ENCODE measurements at places on chromosomes 16 and 17.

- DNase-seq = no peak
Observed at GRCh38 chr17:27585792-27586191, 45.2 kb upstream of the LGALS9 start.

- no peak for DNase-seq
Observed at GRCh38 chr17:2214047-2214928, 89.3 kb downstream of the SMG6 start.

DNA sequence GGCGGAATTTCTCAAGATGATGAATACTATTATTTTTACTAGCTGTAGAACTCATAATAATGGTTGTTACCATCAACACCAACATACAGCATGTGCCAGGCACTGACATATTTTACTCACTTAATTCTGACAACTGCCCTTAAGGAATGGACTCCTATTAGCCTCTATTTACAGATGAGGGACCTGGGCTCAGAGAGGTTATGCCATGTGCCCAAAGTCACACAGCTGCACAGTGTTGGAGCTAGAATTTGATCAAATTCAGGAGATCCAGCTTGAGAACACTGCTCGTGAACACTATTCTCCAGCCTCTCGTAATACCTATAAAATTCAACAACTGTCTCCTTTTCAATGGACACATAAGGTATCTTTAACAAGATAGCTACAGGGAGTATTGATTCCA lies 97.2 kb downstream of the XYLT1 start:
- DNase-seq = no peak

DNA sequence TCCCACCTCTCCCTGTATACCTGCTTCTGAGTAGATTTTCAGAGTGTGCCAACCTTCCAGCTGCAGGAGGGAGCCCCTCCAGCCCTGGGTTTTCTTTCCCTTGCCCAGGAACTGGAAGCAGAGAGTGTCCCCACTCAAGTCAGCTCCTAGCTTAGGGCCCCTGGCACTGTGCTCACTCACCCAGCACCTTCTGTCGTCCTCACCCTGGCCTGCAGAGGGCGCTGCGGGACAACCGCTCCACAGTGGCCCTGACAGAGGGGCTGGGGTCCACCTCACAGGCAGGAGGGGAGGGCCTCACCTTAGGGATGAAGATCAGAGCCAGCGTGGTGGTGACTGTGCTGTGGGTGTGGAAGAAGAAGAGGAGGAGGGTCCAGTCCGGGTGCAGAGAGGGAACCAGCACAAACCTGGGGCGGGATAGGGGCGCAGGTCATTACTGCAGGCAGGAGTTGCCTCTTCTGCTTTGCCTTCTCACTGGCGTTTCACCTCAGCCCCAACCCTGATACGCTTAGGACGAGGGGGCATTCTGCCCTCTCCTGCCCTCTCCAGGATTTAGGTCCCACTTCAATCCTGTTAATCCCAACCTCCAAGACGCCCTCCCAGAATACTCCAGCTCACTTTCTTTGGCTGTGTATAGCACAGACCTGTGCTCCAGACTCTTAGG lies 10.0 kb downstream of the GPR179 start:
- DNase-seq = no peak

GRCh38 chr17:30565073-30565935 lies 88.1 kb downstream of the GOSR1 start:
- DNase-seq = no peak

DNA sequence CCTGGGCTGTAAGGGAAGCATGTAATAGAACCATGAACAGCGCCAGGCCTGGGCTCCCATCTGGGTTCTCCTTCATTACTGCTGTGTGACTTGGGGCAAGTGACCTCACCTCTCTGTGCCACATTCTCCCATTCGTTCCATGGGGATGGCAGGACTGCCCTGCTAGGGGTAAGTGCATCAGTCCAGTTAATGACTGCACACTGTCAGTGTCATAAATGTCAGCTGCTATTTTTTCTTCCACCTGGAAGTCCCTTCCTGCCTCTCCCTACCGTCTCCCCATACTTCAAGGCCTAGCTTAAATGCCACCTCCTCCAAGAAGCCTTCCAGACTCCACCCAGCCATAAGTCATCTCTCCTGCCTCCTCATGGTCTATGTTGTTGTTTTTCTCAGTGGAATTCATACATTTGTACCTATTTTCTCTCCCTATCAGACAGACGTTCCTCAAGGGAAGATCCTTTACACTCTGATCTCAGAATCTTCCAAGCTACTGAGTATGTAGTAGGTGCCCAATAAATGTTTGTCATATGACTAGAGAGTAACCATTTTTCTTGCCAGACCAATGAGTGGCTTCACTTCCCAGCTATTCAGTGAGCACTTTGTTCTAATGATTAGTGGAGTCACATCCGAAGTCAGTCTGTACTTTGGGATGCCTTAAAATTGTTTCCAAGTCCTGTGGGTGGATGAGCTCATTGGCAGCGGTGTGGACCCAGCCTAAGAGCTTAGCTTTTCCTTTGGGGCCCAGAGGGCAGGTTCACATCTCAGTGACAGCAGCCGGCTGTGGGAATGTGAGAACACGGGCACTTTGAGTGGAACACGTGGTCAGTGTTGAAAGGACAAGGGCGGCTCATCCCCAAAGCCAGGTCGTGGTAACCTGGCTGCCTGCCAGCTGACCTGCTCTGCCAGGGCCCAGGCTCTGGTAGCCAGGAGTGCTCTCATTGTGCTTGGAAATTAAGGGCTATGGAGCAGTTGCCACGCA lies 147.5 kb upstream of the GSE1 start:
- DNase-seq = no peak

DNA sequence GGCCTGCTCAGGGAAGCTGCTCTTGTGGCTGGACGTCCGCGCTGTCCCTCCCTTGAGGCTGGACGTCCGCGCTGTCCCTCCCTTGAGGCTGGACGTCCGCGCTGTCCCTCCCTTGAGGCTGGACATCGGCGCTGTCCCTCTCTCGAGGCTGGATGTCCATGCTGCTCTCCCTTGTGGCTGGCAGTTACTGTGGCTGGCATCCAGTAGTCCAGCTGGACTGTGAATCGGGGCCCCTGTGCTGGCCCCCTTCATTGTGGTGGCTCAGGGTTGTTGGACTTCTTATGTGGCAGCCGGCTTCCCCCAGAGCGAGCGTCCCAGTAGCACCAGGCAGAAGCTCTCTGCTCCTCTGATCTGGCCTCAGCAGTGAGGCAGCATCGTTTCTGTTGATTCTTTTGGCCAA lies 141.5 kb downstream of the IRF8 start:
- DNase-seq = no peak

DNA sequence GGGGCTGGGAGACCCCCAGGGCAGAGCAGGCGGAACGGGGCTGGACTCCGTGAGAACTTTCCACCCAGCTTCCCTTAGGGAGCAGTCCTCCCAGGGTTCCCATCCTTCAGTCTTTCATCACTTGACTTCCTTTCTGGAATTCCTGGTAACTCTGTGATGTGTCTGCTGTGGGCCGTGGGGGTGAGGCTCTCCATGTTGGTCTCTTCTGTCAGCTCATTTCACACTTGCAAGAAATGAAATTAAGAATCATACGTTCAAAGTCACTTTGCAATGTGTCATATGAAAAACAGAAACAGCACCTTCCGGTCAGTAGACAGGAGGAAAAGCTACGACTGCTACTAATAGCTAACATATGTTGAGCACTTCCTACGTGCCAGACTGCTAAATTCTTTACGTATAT lies 5.4 kb upstream of the BBS2 start:
- DNase-seq = no peak

DNA sequence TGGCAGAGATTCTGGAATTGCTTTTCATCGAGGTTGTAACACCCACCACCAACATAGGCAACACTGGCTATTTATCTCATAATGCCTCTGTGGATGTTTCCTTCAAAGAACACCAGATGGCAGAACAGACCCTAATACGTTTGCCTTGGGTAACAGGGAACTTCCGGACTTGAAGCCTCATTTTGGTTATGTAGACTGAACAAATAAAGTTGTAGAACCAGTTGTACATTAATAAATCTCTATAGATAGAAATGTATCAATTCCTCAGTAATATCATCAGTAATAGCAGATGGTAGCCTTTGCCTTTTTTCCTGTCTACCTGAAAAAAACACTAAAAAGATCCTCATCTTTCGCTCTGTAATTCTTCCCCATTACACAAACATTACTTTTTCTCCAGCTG lies 25.9 kb upstream of the APOH start:
- DNase-seq = no peak

DNA sequence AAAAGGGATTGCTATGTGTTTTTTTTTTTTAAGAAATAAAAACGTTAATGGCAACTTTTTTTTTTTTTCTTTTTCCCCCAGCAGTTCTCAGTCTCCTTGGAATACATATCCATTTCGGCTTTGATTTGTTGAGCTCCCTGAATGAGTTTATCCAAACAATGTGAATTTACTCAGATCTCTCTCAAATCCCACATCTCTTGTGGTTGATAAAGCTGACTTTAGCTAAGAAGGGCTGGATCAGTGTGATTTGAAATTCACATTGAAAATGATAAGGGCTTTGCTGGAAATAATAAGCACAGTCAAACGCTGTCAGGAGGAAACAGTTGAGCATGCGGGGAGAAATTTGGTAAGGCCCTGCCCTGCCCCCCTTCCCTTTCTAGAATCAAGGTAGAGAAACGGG lies 74.1 kb upstream of the IRX3 start:
- no peak for DNase-seq

DNA sequence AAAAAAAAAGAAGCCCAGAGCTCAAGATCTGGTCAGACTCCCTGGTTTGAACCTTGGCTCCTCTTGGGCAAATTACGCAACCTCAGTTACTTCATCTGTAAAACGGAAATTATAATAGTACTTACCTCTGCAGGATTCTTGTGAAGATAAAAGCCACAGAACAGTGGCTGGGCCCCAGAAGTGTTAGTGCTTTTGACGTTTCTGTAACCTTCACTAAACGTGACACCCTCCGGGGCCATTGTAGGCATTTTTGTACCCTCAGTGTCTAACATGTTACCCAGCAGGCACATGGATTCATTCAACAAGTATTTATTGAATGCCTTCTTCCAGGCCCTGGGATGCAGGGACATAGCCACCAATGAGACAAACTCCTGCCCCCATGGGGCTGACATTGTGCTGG lies 58.0 kb downstream of the PITPNC1 start:
- peak; percentile 39 for DNase-seq

GRCh38 chr16:17313085-17313611 lies 157.6 kb downstream of the XYLT1 start:
- no peak for DNase-seq

DNA sequence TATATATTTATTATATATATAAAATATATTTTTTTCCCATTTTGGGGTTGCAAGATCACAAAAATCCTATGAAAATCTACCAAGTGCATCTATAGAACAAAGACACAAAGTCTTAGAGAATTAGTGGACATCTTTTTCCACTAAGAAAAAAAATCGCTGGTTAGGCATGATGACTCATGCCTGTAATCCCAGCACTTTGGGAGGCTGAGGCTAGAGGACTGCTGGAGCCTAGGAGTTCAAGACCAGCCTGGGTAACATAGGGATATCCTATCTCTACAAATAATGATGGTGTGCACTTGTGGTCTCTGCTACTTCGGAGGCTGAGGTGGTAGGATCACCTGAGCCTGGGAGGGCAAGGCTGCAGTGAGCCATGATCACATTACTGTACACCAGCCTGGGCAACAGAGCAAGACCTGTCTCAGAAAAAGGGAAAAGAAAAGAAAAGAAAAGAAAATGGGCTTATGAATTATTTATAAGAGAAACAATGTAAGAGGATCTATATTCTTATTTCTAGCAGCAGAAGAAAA lies 185.1 kb upstream of the PSMD7 start:
- DNase-seq = no peak

DNA sequence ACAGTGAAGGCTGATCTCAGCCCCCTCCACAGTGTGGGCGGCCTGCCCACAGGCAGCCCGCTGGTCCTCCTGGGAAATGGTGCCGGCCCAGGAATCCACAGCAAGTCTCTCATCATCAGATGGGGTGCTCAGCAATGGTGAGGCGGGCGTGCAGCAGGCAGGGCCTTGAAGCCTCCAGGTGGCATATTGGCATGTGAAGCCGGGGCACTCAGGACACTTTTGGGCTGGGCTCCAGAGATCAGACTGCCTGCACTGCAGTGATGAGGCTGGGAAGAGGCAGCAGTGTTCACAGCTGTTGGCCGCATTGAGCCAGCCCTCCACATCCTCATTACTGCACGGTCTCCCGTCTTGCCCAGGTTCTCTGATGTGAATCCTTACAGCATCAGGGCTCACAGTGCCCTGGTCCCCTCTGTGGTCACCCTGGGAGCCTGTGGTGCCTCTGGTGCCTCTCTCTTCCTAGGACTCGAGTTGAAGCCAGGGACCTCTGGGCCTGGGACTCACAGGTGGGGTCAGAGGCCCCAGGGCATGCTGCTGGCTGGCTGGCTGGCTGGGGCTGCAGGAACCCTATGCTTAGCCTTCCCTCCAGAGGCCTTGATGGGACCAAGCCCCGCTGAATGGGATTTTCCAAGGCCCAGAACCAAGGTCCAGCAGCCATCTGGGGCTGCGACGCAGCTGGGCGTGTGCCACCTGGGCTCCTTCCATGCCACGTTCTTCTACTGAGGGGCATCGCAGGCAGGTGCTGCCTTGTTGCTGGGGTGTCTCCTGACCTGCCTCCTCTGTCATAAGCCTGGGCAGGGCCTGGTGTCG lies 48.6 kb downstream of the TNFRSF13B start:
- no peak for DNase-seq

GRCh38 chr17:56815711-56816110 lies 18.0 kb downstream of the C17orf67 start:
- DNase-seq = no peak

DNA sequence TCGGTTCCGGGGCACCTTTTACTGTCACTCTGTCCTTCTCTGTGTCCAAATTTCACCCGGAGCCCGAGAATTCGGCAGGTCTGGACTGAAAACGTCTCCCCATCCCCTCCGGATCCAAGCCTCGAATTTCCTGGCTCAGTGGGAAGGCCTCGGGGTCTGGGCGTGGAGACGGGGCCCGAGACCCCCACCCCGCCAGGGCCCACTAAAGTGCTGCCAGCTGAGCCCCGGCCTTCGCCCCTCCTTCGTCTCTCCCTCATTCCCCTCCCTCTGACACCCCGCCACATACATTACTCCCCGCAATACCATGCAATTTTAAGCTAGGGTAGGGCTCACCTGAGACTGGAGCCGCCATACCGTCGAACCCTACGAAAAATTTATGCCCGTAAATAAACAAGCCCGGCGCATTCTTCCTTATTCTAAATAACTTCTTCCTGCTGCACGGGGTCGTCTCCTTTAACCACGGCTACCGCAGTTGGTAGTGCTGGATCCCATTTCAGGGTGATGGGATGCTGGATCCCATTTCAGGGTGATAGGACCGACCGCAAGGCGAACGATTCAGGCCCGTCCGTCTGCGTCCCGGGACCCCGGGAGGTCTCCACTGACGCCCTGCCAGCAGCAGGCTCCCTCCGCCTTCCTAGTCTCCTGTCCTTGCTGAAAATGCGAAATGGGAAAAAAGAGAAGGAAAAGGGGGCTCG lies 4.4 kb upstream of the OR1F1 start:
- no peak for DNase-seq

Data from central memory CD8-positive, alpha-beta T cell (primary cell).